GM23338 (cell line): ENCODE measurements at places on chromosomes 12 and 14.

- no peak for DNase-seq
Observed at GRCh38 chr14:21257394-21257909, 11.8 kb downstream of the HNRNPC start.

- peak; percentile 60 for DNase-seq
Observed at GRCh38 chr14:79161571-79161970, 991.4 kb downstream of the NRXN3 start.

DNA sequence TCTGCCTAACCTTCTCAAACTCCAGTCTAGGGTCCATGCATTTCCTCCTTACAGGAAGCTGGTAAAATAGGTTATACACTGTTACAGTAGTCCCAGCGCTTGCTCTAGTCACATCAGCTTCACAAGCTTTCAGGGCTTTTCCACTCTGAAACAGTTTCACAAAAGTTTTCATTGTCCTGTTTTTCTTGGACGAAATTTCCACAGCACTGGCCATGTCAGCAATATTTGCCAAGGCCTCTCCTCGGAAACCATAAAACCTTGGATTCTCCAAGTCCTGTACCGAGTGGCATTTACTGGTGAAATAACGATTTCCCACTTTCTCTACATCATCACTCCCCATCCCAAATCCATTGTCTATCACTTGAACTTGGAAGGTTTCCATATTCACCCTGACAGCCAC is 2.1 kb downstream of the MLH3 start:
- no peak for DNase-seq

GRCh38 chr12:31931796-31932715 is 27.2 kb upstream of the RESF1 start:
- peak; percentile 38 for DNase-seq

GRCh38 chr12:48580831-48581230 is 11.0 kb upstream of the LALBA start:
- no peak for DNase-seq

GRCh38 chr14:94571395-94571794 is 9.8 kb upstream of the SERPINA5 start:
- no peak for DNase-seq

GRCh38 chr12:101931498-101932326 is 54.3 kb downstream of the DRAM1 start:
- no peak for DNase-seq

DNA sequence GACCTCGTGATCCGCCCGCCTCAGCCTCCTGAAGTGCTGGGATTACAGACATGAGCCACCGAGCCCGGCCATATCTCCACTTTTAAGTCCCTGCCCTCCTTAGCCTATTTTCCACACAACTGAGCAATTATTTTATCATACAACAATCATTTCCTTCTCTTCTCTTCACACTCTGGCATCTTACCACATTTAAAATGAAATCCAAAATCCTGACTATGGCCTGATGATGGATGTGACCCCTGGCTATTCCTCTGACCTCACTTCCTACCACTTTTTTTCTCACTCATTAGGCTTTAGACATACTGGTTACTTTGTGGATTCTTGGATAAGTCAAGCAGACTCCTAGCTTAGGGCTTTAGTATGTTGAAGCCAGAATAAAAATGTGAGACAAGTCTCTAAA is 21.9 kb upstream of the EID3 start:
- no peak for DNase-seq

- no peak for DNase-seq
Observed at GRCh38 chr12:110566993-110567392, 16.1 kb downstream of the PPTC7 start.

DNA sequence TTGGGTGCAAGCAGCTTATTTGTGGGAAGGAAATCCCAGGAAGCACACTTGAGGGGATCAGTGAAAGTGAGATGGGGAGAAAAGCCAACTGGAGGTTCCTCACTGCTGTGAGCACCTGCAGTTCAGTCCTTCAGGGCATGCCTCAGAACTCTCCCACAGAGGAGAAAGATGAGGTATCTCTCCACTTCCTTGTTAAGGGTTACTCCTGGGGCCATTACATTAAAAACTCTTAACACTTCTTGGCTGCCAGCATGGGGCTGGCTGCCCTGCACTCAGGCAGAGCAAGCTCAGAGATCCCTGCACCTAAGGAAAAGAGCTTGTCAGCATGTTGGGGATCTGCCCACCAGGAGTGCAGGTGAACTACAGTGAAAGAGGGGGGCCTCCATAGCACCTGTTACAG is 28.8 kb downstream of the FERMT2 start:
- DNase-seq = no peak

DNA sequence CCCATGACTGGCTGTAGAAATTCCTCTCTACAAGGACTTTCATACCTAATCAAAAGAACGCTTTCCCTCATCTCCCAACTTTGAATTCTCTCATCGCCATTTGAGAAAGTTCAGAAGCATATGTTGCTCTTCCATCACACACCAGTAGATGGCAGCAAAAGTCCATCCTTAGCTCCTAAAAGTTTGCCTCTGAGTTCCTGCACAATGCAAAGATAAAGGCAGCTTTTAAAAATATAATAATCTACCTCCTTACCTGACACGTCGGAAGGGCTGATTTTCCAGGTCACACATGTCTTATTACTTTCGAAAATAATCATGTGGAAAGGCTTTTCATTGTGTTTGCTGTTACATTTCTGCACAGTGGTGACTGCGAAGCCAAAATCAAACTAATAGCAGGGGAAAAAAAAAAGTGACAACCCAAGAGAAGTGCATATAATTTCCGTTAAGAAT is 456.7 kb upstream of the SEL1L start:
- peak; percentile 72 for DNase-seq

DNA sequence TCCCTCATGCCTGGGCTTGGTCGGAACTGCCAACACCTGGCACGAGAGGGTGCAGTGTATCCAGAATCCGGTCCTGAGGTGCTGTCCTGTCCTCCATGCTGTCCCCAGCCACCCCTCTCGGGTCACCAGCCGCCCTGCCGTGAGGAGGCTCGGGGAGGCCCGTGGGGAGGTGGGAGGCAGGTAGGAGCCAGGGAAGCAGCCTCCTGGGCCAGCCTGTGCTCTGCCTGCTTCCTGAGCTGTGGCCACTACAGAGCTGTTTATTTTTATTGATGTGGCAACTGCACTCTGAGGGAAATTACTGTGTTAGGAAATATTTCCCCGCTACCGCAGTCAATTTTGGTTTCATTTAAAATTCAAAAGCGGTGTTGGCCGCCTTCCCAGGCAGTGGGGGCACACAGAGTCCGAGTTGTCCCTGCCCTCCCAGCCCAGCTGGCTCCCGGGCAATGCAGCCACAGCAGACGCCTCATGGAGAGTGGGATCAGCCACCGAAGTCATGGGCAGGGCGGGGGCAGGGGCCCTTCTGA is 18.3 kb downstream of the NOC4L start:
- no peak for DNase-seq

- DNase-seq = no peak
Observed at GRCh38 chr12:109130297-109131153, 14.1 kb downstream of the ACACB start.

DNA sequence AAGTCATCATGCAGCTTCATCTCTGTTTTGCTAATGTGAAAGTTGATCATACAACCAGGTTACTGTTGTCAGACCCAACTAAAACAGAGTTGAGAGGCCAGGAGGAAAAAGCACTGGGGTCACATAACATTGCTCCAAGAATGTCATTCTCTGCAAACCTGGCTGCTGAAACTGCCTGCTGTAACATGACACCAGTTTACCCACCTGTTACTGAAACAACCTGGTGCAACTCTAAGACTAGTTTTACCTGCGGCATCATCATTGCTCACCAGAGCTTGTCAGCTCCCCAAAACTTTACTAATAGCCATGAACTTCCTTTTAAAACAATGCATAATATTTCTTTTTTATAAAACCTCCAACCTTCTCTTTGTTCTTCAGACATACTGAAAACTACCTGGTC is 30.7 kb upstream of the DEGS2 start:
- DNase-seq = peak; percentile 71

- DNase-seq = peak; percentile 35
Observed at GRCh38 chr12:56315249-56315621, 553 bp downstream of the CNPY2 start.

GRCh38 chr12:69651922-69652321 is 41.2 kb upstream of the LRRC10 start:
- DNase-seq = no peak

- no peak for DNase-seq
Observed at GRCh38 chr14:58882577-58883018, 244.8 kb downstream of the DACT1 start.

GRCh38 chr12:8508910-8509841 is 4.1 kb upstream of the CLEC4D start:
- peak; percentile 26 for DNase-seq

DNA sequence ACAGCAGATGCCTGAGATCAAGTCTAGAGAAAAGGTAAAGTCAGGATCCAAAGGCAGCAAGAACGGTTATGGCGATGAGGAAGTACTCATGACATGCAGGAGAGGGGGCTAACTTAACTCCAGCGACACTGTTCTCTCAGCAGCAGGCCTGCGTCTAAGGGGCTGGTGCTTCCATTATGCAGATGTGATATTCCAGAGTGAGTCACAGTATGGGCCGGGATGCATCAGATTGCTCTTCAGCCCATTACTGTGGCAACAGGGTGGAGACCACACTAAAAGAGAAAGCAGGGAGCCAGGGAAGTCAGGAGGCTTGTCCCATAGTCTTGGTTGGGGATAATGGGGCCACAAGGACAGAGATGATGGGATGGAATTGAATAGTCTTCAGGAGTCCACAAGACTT is 151.8 kb upstream of the NTF3 start:
- DNase-seq = no peak

DNA sequence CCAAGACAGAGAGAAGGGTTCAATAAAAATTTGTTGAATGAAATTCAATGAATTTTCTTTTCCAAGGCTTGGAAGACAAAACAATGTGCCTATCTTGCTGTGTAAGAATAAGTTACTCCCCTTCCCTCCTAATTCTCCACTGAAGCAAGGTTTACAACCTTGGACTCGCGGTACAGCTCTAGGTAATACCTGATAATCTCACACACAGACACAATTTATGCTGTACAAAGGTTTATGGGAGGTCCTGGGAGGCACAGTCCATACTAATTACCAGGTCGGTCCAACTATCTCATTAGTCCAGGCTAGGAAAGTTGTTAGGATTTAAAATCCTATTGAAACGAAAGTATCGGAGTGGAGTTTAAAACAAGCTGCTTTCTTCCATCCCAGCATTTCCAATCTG is 42.6 kb downstream of the NELL2 start:
- DNase-seq = no peak

GRCh38 chr14:22414876-22415604 is 174.0 kb downstream of the DAD1 start:
- no peak for DNase-seq

DNA sequence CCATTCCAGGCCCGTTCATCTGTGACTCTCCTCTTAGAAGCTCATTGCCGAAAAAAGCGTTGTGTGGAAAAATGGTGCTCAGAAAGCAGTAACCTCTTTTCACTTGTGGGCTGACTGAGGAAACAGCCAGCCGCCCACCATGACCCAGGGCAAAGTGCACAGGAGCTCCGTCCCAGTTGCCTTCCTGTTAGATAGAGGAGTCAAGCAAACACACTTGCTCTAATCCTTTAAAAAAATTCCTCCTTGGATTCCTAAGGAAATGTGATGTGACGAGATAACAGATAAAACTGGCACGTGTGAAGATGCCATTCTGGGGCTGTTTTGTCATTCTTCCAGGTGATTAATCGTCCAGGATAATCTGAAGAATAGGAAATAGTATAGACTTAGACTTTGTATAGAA is 396.8 kb upstream of the DDHD1 start:
- DNase-seq = no peak

DNA sequence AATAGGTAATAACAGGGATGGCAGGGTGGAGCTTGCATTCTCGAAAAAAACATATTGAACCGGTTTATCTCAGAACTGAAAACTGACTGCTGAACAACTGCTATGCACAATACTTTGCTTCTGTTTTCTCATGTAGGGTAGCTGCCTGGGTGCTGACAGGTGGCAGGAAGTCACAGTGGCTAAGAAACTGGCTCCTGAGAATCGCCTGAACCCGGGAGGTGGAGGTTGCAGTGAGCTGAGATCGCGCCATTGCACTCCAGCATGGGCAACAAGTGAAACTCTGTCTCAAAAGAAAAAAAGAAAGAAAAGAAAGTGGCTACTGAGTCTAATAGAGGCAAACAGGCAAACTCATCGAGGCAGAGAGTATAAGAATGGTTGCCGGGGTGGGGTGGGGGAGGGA is 113.1 kb downstream of the CCDC60 start:
- no peak for DNase-seq

DNA sequence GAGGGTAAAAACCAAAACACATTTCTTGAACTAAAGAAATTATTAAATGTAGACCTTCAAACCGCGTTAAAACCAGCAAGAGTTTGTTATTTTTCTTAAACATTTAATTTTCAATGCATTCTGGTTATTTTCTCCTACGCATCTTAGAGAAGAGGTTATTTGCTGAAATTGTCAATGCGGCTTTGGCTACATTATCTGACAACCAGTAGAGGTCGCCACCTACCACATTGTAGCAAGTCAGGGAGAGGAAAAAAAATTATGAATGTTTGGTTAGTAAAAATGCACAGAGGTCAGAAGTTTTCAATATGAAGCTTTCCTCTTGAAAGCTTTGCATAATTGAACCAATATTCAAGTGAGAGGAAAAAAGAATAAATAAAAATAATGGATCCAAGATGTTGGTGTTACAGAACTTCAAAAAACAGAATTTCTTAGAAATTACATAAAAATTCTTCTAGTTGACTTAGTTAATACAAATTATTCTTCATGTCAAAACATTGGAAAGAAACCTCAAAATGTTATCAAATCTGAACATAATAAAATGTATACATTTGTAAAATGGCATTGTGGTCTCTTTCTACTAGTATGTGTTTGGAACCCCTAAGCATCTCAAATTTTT is 159.4 kb upstream of the TMTC2 start:
- peak; percentile 61 for DNase-seq

DNA sequence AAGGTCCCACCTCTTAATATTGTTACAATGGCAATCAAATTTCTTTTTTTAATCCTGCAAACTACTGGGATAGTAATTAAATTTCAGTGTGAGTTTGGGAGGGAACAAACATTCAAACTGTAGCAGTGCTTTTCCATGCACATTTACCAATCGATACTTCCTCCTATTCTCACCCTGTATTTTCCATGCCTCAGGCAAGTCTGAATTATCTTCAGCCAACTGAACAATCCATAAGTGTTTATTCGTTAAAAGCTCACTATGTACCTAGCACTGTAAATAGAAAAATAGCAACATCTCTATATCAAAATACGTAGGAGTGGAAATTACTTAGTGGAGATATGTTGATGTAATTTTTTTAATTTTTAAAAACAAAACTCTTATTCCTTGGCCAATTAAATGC is 43.5 kb downstream of the CCDC177 start:
- DNase-seq = no peak

GRCh38 chr12:64299628-64300027 is 77.5 kb upstream of the KICS2 start:
- no peak for DNase-seq

DNA sequence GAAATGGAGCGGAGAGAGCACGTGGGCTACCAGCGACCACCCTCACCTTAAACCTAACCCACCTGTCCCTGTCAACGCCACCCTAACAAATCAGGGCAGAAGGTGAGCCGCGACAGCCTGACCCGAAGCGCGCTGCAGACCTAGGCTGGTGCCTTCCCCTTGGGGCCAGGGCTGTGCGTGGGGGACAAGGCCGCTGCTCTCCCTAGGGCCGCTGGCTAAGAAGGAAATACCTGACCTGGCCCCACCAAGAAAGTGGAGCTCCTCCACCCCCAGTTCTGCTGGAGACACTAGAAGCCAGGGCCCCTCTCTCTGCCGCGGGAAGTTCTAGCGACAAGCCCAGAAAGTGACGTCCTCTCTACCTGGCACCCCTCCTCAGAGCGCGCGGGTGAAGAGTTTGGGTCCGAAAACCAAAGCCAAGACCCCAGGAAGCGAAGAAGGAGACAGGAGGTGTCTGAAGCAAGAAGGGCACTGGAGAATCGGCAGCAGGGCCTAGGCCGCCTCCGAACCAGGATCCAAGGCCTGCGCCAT is 7.5 kb downstream of the SIX1 start:
- no peak for DNase-seq
